ENCODE measurements at places on chromosomes 3 and 15.

- no peak for DNase-seq
Observed at GRCh38 chr15:47496343-47497185, 220.7 kb upstream of the SEMA6D start.

DNA sequence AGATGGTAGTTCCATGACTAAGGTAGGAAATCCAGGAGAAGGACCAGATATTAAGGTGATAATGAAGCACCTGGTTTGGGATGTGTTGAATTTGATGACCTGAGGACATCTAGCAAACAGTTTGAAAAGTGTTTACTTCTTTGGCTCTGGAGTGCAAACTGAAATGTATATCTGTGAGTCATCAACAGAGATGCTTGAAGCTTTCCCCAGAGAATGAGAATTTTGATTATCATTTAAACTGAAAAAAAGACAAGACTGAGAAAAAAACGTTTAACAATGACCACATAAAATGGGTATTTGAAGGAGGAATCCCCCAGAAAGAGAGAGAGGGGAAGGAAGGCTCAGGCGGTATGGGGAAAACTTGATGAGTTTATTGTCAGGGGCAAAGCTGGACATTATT, 20.7 kb upstream of the GSK3B start:
- no peak for DNase-seq

DNA sequence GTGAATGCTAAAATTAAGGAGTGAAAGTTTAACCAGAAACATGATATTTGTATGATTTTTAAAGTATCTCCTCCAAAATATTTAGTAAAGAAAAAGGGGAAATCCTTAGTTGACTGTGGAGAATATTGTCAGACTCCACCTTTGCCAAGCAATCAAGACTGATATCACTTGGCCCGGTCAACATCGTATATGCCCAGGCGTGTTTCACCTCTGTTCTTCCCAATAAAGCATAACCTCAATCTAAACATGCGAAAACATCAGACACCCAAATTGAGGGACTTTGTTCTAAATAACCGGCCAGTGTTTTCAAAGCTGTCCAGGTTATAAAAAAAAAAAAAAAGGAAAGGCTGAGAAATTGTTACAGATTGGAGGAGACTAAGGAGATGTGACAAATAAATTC, 54.2 kb upstream of the PPP4R2 start:
- DNase-seq = no peak

GRCh38 chr15:61831505-61831921, 228.7 kb downstream of the VPS13C start:
- no peak for DNase-seq

DNA sequence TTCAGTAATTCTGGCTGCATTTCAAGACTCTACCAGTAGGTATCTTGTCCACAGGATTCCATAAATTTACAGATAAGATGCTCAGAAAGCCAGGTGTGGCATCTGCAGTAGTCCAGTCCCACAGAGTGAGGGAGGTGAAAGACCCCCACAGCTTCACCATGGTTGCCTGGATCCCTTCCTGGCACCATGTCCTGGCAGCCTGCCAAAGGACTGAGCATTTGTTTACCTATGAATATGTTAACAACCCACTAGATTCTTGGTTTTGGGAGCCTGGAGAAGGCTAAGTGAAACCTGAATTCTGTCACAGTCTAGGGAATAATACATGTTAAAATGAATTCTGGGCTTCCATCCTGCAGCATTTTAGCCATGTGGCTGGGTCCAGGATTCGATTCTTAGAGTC, 14.9 kb downstream of the CHST2 start:
- peak; percentile 77 for DNase-seq

- no peak for DNase-seq
Observed at GRCh38 chr15:45551676-45552075, 29.1 kb upstream of the SLC30A4 start.

Measured in NCI-H2081 treated with DMSO at 0.1 percent for 48 hours (cell line).